Stomach (tissue), 19 donors: ENCODE measurements at places on chromosomes 1 and 21. TPM values are rescaled to one million over a fixed set of nuclear protein-coding genes. Genes with fewer than 3 reads are reported as not detected.

- no peaks in the 10 kb centered on the region for H3K27me3 ChIP-seq
- no peaks in the 10 kb centered on the region for H3K4me1 ChIP-seq
- no peak overlapping the region for H3K4me3 ChIP-seq
- no peak for DNase-seq
- H3K27ac ChIP-seq: no peak overlapping the region
- H3K36me3 ChIP-seq: no peaks in the 10 kb centered on the region
Observed at GRCh38 chr1:194535369-194535768, 1349.0 kb upstream of the B3GALT2 start.

DNA sequence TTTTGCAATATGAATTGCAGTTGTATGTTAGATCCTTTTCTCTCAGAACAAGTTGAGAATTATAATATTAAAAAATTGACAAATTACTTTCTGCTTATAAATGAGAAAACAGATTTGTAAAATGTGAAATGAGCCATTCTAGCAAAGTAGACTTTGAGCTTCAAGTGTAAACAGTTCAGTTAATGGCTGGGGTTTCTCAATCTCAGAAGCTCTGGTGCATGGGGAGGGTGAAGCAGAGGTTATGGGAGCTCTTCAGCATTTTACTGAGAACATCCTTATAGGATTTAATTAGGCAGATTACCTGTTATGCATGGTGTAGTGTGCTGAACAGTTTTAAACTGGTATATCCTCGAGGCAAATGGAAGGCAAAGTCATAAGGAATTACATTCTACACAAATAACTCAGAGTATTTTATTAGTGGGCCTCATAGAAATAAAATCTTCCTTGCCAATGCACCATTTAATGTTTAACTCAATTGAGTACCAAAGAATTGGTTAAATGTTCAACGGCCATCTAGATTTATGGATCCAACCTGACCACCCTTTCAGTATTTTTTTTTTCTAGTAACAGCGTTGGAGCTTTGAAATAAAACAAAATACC lies 1143.6 kb upstream of the ADGRL2 start:
- no peak overlapping the region for H3K27ac ChIP-seq
- H3K36me3 ChIP-seq: no peaks in the 10 kb centered on the region
- peak; percentile 18 for DNase-seq
- H3K4me1 ChIP-seq: peaks cover 15% of the 10 kb centered on the region
- H3K27me3 ChIP-seq: no peaks in the 10 kb centered on the region

GRCh38 chr1:182622901-182623528 lies 18.8 kb upstream of the RGS16 start:
- no peak overlapping the region for H3K4me3 ChIP-seq
- H3K36me3 ChIP-seq: no peaks in the 10 kb centered on the region
- H3K27me3 ChIP-seq: no peaks in the 10 kb centered on the region
- no peak overlapping the region for H3K27ac ChIP-seq
- H3K4me1 ChIP-seq: no peaks in the 10 kb centered on the region

GRCh38 chr21:25867061-25867460 lies 132.3 kb downstream of the GABPA start:
- H3K4me1 ChIP-seq: no peaks in the 10 kb centered on the region
- H3K27ac ChIP-seq: no peak overlapping the region
- no peaks in the 10 kb centered on the region for H3K36me3 ChIP-seq
- no peak overlapping the region for H3K4me3 ChIP-seq
- H3K27me3 ChIP-seq: no peaks in the 10 kb centered on the region

DNA sequence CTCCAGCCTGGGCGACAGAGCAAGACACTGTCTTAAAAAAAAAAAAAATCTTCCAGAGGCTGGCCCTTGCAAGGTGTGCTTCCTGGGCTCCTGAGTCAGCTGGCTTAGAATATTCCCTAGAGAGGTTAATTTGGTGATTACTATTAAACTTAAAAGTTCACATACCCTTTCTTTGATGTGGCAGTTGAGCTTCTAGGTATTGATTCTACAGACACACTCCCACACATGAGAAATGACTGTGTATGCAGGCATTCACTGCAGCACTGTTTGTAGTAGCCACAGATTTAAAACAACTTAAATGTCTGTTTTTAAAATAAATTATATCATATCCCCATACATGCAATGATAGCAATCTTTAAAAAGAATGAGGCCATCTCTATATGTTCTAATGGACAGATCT lies 93.4 kb downstream of the GDAP2 start:
- H3K36me3 ChIP-seq: no peaks in the 10 kb centered on the region
- no peaks in the 10 kb centered on the region for H3K27me3 ChIP-seq
- no peak for DNase-seq
- no peak overlapping the region for H3K4me3 ChIP-seq
- no peaks in the 10 kb centered on the region for H3K4me1 ChIP-seq

DNA sequence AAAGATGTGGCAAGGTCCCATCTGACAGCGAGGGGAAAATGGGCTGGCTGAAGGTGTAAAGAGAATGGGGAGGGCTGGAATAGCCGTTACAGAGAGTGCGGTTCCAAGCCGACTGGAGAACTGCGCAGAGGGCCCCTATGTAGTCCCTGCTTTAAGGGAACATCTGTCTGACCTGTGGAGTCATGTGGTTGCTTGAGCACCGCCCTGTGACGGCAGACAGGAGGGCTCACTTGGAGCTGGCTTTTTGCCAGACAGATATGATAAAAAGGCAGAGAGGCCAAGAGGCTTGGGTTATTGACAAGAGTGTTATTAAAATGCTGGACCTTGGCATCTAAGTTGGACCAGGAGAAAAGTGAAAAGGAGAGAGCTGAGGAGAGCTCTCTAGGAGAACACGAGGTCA lies 5.9 kb upstream of the PTPRF start:
- H3K27me3 ChIP-seq: no peaks in the 10 kb centered on the region
- no peaks in the 10 kb centered on the region for H3K36me3 ChIP-seq
- peak; percentile 80 for DNase-seq
- H3K27ac ChIP-seq: no peak overlapping the region
- H3K4me3 ChIP-seq: no peak overlapping the region
- peaks cover 9% of the 10 kb centered on the region for H3K4me1 ChIP-seq

DNA sequence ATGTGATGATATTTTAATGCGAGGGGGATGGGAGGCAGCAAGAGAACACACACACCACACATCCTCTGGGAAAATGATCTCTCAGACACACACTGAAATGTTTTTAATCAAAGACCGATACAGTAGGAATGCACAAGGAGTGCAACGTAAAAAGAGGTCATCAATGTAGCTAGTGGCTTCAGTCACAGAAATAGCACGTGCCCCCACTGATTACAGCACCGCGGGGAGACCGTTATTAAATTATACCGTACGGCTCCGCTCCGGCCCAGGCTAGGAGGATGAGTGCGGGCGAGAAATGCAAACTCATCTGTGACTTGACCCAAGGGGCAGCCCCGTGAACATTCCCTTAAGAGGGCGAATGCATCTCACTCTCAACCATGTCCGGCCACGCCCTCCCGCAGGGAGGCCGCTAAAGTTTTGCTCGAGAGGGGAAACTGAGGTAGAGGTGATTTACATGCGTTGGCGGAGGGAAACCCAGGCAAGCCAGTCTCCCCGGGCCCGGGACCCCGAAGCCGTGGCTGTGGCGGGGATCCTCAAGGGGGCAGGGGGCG lies 552 bp downstream of the UBR4 start:
- no peaks in the 10 kb centered on the region for H3K27me3 ChIP-seq
- DNase-seq: peak; percentile 68
- H3K4me3 ChIP-seq: peak overlapping the region; percentile 93
- H3K4me1 ChIP-seq: peaks cover 75% of the 10 kb centered on the region
- H3K27ac ChIP-seq: peak overlapping the region; percentile 97

DNA sequence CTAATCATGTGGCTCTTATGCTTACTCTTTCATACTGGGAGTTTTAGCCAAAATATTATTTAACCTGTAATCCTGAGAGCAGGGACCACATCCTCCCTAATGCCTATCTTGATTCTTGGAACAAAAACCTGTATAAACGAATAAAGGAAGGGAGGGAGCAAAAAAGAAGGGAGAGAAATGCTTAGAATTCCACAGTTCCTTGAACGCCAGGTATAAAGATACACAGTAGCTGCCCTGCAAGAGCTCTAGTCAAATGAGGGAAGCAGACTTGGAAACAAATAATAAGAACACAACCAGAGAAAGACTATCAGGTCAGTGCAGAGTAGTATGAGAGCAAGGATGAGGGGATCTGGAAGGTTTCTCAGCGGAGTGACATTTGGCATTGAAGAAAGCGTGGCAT lies 116.3 kb downstream of the SLC30A10 start:
- no peak overlapping the region for H3K4me3 ChIP-seq
- H3K36me3 ChIP-seq: no peaks in the 10 kb centered on the region
- H3K4me1 ChIP-seq: no peaks in the 10 kb centered on the region

DNA sequence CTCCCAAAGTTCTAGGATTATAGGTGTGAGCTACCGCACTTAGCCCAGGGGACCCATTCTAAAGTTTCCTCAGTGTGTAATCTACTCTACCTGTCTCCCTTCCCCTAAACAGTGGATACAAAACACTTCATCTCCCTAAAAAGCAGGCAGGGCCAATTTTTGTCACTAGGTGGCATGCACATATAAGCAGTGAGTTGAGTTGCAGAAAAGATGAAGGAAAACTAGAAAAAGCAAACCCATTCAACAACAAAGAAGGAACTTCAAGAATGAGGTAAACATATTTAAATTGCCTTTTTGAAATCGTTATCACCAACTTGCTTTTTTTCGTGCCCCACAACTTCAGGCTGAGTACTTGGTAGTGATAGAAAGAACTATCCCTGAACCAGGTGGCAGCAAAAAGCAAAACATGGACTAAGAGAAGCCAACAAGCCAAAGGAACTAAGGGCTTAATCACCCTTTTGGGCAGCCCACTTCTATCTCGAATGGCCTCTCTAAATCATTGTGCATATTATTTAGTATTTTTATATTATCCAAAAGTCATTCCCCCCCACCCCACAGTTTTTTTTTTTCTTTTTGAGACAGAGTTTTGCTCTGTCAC lies 19.7 kb upstream of the ALDH9A1 start:
- no peaks in the 10 kb centered on the region for H3K27me3 ChIP-seq
- H3K4me1 ChIP-seq: no peaks in the 10 kb centered on the region
- no peaks in the 10 kb centered on the region for H3K36me3 ChIP-seq
- H3K27ac ChIP-seq: no peak overlapping the region
- DNase-seq: peak; percentile 49
- H3K4me3 ChIP-seq: no peak overlapping the region

- H3K4me1 ChIP-seq: peaks cover 57% of the 10 kb centered on the region
- H3K36me3 ChIP-seq: no peaks in the 10 kb centered on the region
- H3K27me3 ChIP-seq: peaks cover 1% of the 10 kb centered on the region
- DNase-seq: peak; percentile 36
- H3K4me3 ChIP-seq: no peak overlapping the region
Observed at GRCh38 chr1:115069659-115070308, 19.5 kb downstream of the TSPAN2 start.

DNA sequence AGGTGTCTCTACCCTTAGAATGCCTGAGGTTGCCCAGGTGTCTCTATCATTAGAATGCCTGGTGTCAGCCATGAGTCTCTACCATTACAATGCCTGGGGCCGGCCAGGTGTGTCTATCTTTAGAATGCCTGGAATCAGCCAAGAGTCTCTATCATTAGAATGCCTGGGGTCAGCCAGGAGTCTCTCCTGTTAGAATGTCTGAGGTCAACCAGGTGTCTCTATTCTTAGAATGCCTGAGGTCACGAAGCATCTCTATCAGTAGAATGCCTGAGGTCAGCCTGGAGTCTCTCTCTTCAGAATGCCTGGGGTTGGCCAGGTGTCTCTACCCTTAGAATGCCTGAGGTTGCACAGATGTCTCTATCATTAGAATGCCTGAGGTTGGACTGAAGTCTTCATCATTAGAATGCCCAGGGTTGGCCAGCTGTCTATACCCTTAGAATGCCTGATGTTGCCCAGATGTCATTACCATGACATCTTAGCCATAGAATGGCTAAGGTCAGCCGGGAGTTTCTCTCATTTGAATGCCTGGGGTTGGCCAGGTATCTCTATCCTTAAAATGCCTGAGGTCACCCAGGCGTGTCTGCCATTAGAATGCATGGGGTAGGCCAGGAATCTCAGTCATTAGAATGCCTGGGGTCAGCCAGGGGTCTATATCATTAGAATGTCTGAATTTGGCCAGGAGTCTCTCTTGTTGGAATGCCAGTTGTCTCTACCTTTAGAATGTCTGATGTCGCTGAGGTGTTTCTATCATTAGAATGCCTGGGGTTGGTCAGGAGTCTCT lies 44.0 kb downstream of the RNF187 start:
- peaks cover 10% of the 10 kb centered on the region for H3K4me1 ChIP-seq
- peaks cover 77% of the 10 kb centered on the region for H3K27me3 ChIP-seq
- H3K36me3 ChIP-seq: no peaks in the 10 kb centered on the region
- DNase-seq: no peak
- no peak overlapping the region for H3K4me3 ChIP-seq

- H3K27ac ChIP-seq: no peak overlapping the region
- H3K36me3 ChIP-seq: no peaks in the 10 kb centered on the region
- no peak overlapping the region for H3K4me3 ChIP-seq
- no peak for DNase-seq
- peaks cover 13% of the 10 kb centered on the region for H3K4me1 ChIP-seq
- H3K27me3 ChIP-seq: peaks cover 14% of the 10 kb centered on the region
Observed at GRCh38 chr1:5740865-5741860, 251.1 kb downstream of the NPHP4 start.

DNA sequence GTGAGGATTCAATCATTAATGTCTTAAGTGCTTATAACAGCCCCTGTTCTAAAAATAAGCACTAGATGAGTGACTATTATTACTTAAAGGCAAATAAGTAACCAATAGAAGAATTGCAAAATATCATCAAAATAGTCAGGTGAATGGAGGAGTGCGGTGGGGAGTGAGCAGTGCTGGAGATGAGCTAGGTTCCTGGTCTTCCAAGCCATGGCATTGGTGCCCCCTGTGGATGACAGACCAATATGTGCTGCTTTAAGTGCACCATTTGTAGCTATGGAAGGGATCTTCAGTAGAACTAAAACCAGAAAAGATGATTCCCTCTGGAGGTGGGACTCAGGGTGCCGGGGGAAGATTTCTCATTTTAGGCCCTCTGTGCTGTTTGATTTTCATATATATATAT lies 46.1 kb upstream of the SLC30A1 start:
- H3K4me1 ChIP-seq: no peaks in the 10 kb centered on the region
- no peak overlapping the region for H3K27ac ChIP-seq
- no peak overlapping the region for H3K4me3 ChIP-seq
- no peaks in the 10 kb centered on the region for H3K36me3 ChIP-seq

Gene AMY2A
- not detected for total RNA-seq

Gene OLFML3
- total RNA-seq: 2.9 TPM

Gene FAM177B
- total RNA-seq: 4.1 TPM

Gene CHRNB2
- total RNA-seq: not detected

Gene CD84
- 6.1 TPM for total RNA-seq

Gene FAM72D
- not detected for total RNA-seq

Gene MEF2D
- 136 TPM for total RNA-seq

Gene HHAT
- 5.8 TPM for total RNA-seq

Gene EPS8L3
- 299 TPM for total RNA-seq

Gene CD1E
- 0.92 TPM for total RNA-seq
